Activated CD4-positive, alpha-beta T cell treated with anti-CD3 and anti-CD28 coated beads, Interleukin-2, Interleukin-6, amounts not matched to agents 100 ng/mL and 50 ng/mL, durations not matched to agents 16 hours and 8 hours (primary cell): ENCODE measurements at places on chromosomes 4 and X.

GRCh38 chr4:123631786-123632692 lies 235.4 kb downstream of the SPRY1 start:
- no peak for DNase-seq

- no peak for DNase-seq
Observed at GRCh38 chrX:28581522-28581921, 5.7 kb upstream of the IL1RAPL1 start.

- DNase-seq, result no peak
Observed at GRCh38 chrX:94053575-94053974, 379.6 kb downstream of the FAM133A start.

- no peak for DNase-seq
Observed at GRCh38 chr4:105236916-105237311, 90.2 kb downstream of the TET2 start.

- DNase-seq, result no peak
Observed at GRCh38 chr4:165991325-165992180, 118.5 kb downstream of the TLL1 start.

GRCh38 chr4:82809619-82810018 lies 11.0 kb upstream of the SCD5 start:
- no peak for DNase-seq
